ENCODE measurements at places on chromosomes 3 and 15.

DNA sequence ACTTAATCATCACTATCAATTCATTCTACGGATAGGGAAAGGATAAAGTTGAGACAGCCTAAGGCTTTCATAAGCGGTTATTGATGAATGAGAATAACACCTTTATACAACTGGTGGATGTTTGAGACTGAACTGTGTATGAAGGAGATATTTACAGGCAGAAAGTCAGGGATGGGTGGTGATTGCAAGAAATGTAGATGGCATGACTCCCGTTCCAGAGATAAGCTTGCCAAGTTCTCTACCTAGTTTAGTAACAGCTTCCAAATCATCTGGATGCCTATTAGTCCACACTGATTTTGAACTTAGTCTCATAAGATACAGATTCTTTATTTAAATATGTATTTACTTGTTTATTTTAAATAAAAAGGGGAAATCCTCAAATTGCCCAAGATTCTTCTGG lies 358.8 kb downstream of the GAP43 start:
- DNase-seq, result no peak

- DNase-seq, result no peak
These were observed 55.6 kb downstream of the LHFPL4 start for GRCh38 chr3:9497821-9498565.

- DNase-seq, result no peak
These were observed 25.8 kb upstream of the GATA2 start for GRCh38 chr3:128518587-128519490.

GRCh38 chr15:24956111-24956838 lies 1.5 kb downstream of the SNRPN start:
- DNase-seq, result peak; percentile 7

DNA sequence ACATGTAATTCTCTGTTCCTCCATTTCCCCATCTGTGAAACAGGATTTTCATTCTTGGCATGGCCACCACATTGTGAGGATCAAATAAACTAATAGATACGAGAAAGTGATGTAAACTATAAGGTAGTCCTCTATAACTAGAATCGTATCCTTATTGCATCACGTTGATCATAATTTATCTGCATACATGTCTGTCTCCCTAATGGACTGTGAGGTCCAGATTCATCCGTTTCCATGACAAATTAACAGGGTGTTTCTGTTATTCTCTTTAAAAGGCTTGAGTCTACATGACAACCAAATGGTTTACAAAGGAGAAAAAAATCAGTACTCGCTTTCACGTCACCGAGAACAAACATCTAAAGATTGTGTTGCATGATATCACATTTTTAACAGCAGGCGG lies 53.0 kb downstream of the SST start:
- DNase-seq, result no peak

DNA sequence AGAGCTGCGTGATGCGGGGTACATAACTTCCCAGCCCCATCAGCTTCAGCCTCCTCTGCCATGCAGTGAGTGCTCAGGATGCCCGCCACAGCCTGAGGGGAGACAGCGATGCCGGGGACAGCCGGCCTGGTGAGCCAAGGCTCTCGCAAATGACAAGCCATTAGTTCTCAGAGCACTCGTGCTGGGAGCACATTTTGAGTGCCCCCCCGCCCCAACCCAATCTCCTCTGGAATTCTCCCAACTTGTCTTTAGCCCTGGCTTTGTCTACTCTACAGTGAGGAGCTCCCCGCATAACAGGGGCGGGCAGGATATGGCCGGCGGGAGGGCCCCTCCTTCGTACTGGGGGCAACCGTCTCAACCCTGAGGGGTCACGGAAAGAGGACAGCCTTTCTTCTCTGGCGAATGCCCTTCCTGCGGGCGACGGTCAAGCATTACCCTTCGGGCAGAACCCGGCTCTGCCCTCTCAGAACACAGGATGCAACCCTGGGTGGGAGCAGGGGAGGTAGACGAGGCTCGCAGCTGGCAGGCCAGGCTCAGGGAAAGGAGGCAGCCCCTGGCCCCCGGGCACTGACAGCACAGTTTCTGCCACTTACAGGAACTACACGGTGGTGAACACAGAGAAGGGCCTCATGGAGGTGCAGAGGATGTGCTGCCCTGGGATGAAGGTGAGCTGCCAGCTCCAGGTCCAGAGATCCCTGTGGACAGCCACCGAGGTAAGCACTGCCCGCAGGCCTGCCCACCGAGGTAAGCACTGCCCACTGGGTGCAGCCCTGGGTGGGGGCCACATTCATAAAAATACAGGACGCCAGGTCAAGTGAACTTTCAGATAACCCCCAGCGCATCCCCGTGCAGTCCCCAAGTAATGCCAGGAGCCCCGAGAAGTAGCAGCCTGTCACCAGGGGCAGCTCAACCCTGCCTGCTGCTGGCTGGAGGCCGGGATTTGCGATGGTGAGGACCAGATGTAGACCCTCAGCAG lies 141.7 kb downstream of the LRRK1 start:
- no peak for DNase-seq

- no peak for DNase-seq
These were observed 832 bp downstream of the TGFBR2 start for GRCh38 chr3:30607032-30607833.

DNA sequence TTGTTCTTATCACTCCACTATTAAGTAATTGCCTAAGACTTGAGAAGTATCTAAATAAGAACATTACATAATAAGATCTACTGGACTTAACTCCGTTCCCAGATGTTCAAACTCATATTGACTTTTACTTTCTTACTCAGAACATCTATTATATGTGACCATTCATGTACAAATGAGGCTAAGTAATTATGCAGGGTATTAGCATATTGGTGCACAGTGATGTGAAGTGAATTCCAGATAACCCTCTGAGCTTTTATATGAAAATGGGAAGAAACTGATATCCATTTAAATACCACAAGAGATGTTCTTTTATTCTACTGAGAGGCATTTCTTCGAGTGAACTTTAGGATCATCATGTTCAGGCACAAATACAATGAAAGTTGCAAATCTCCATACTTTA lies 135.7 kb downstream of the ZPLD1 start:
- no peak for DNase-seq

- no peak for DNase-seq
These were observed 205.8 kb downstream of the SLCO3A1 start for GRCh38 chr15:92059036-92059970.

- DNase-seq, result no peak
These were observed 4.9 kb upstream of the KNSTRN start for GRCh38 chr15:40377606-40378005.

DNA sequence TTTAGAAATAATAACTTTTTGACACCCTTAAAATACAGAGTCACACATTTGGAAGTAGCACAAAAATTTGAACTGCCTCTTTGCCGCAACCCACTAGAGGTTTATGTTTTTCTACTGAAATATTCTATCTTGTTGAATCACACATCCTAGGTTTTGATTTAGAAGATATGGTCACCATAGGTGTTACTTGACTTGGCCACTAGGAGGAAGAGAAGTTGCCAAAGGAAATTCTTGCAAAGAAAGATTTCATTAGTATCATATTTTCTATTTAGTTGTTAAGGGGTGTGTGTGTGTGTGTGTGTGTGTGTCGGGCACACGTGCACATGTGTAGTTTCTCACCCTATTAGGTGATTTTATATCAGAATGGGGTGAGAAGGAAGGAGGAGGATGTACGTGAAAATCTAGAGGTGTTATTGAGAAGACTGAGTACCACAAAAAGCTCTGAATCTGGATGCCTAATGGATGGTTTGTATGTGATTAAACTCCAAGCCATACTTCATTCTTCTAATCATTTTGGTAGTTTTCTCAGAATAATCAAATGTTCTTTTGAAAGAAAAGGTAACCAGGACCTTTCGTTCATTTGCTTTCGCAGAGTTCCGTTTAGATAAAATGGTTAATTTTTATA lies 31.5 kb downstream of the ZFAND6 start:
- peak; percentile 12 for DNase-seq

GRCh38 chr3:150760431-150761200 lies 2.4 kb downstream of the SIAH2 start:
- no peak for DNase-seq

DNA sequence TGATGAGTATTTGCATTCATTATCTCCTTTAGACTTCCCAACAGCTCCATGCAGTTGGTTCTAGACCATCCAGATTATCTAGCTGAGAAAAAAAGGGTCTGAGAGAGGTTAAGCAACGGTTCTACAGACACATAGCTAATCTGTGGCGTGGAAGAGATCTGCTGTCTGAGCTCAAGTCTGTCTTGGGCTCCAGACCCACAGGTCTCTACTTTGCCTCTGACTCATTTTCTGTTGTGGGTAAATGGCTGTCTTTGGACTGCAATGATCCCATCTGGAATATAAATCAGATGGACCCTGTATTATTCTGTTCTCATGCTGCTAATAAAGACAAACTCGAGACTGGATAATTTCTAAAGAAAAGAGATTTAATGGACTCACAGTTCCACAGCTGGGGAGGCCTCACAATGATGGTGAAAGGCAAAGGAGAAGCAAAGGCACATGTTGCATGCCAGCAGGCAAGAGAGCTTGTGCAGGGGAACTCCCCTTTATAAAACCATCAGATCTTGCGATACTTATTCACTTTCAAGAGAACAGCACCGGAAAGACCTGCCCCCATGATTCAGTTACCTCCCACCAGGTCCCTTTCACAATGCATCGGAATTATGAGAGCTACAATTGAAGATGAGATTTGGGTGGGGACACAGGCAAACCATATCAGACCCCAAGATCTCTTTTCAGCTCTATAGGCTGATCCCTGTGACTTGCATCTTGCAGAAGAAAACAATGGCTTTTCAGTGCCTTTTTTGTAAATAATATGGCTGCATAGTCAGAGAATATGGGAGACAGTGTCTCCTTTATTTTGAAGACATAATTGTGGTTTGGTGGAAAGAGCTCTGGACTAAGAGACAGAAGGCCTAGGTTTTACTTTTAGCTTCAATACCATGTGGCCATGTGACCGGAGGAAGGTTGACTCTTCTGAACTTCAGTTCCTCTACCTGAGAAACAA lies 24.7 kb downstream of the CEMIP start:
- DNase-seq, result no peak

DNA sequence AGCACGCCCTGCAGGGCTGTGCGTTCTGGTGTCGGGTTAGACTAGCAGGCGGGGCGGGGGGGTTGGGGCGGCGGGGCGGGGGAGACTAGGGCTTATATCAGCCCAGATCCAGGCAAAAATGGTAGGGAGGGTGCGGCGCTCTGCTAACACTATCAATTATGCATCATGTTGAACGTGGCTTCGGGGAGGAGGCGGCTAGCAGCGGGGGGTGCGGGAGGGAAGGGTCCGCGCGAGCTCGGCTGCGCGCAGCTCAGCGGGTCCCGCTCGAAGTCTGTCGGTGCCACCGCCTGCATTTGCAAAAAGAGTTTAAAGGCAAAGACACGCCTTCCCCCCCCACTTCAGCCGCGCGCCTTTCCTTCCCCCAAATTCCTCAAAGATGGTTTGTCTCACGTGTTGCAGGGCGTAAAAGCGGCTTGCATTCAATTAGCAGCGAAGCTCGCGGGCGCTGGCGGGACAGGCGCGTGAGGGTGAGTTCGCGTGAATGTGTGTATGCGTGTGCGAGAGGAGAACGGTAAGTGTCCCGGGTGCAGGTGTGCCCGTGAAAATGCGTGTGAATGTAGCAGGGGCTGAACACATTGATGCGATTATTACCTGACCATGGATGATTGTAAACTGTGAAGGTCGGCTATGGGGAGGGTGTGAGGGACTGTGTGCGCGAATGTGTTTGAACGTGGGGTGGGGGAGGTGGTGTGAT lies at the start of gene ISLR2:
TSS of gene ISLR2 (plus strand) at position 432 of the 694 bp plus-strand sequence. CDS start 2,169 bp downstream, outside the sequence.
- no peak for DNase-seq

DNA sequence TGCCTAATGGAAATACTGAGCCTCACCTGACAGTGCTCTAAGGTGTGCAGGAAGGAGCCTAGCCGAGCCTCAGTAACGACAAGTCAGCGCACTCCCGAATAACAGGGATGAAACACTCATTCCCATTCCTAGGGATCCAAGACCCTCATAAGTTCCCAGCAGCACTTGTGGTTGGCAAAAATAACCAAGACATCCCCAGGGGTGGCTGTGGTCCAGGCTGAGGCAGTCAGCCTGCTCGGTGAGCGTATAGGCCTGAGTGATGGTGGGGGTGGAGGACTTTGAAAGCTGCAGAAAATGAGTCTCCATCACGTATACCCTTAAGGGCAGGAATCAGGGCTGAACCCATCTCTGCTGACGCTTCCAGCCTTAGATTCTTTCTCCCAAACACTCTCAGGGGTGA lies 120.1 kb downstream of the SMAD6 start:
- DNase-seq, result no peak

DNA sequence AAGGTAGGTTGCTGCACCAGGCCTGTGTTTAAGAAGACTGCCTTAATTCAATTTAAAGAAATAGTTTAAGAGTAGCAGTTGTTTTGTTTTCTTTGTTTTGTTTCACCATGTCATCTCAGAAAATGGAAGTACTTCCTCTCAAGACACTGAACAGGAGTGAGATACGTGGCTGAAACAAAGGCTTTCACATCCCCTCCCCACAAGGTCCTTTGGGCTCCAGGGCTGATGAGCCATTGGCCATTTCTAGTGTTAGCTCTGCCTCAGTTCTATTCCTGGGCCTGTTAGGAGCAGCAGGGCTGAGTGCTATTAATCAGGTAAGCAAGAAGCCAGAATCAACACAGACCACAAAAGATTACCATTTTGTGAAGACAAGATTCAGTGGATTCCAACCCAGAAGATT lies 132.8 kb downstream of the KCNAB1 start:
- DNase-seq, result no peak

DNA sequence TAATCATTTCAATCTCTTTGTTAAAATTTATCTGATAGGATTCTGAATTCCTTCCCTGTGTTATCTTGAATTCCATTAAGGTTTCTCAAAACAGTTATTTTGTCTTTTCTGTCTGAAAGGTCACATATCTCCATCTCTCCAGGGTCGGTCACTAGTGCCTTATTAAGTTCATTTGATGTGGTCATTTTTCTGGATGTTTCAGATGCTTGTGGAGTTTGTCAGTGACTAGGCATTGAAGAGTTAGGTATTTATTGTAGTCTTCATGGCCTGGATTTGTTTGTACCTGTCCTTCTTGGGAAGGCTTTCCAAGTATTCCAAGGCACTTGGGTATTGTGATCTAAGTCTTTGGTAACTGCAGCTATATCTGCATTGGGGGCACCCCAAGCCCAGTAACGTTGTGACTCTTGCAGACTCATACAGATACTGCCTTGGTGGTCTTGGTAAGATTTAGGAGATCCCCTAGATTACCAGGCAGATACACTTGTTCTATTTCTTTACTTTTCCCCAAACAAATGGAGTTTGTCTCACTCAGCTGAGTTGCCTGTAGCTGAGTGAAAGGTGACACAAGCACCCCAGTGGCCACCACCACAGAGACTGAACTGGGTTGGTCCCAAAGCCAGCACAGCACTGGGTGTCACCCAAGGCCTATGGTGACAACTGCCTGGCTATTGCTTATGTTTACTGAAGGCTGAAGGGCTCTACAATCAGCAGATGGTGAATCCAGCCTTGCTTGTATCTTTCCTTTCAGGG lies 18.9 kb upstream of the SLC27A2 start:
- no peak for DNase-seq

GRCh38 chr3:5428607-5429516 lies 241.4 kb downstream of the EDEM1 start:
- DNase-seq, result peak; percentile 97

DNA sequence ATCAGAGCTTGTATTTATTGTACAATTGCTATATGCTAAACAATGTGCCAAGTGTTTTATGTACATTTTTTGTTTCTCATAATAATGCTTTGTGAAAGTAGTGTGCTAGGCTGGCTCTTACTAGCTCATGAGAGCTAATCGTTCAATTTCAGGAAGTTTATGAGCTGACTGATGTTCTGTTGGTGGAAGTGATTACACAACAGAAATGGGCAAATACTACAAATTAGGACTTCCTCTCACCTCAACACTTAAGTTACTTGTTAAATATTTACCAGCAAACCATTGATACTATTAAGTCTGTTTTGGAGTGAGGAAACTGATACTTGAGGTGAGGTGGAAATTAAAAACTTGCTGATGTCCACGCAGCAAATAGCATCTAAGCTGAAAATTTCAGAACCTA lies 32.3 kb downstream of the SLC9C1 start:
- no peak for DNase-seq
